ENCODE measurements at places on chromosomes 16 and 17. TPM values are rescaled to one million over a fixed set of nuclear protein-coding genes. Genes with fewer than 3 reads are reported as not detected.

The HOXB3 gene
- 4.6 TPM for total RNA-seq

The CD7 gene
- total RNA-seq: 122 TPM

The SCGB1C2 gene
- total RNA-seq: not detected

The CSF3 gene
- total RNA-seq: not detected

The NOG gene
- total RNA-seq: 0.37 TPM

The EPX gene
- total RNA-seq: not detected

The GALNS gene
- total RNA-seq: 38.6 TPM

The GRAP gene
- 26.7 TPM for total RNA-seq

The YPEL2 gene
- 44.0 TPM for total RNA-seq

The ABCA8 gene
- total RNA-seq: not detected

The KRT20 gene
- total RNA-seq: not detected

The CCDC40 gene
- 3.4 TPM for total RNA-seq

The SUPT4H1 gene
- total RNA-seq: 41.3 TPM

The HSPB9 gene
- total RNA-seq: not detected

The NPIPA5 gene
- total RNA-seq: 13.9 TPM
